Calu3 (cell line): ENCODE measurements at places on chromosomes 6 and 20.
A peak's percentile ranks its signal among the peaks of the same experiment; 100 is the strongest.

GRCh38 chr6:35047265-35048011 is 93.7 kb downstream of the TCP11 start:
- no peak for DNase-seq

DNA sequence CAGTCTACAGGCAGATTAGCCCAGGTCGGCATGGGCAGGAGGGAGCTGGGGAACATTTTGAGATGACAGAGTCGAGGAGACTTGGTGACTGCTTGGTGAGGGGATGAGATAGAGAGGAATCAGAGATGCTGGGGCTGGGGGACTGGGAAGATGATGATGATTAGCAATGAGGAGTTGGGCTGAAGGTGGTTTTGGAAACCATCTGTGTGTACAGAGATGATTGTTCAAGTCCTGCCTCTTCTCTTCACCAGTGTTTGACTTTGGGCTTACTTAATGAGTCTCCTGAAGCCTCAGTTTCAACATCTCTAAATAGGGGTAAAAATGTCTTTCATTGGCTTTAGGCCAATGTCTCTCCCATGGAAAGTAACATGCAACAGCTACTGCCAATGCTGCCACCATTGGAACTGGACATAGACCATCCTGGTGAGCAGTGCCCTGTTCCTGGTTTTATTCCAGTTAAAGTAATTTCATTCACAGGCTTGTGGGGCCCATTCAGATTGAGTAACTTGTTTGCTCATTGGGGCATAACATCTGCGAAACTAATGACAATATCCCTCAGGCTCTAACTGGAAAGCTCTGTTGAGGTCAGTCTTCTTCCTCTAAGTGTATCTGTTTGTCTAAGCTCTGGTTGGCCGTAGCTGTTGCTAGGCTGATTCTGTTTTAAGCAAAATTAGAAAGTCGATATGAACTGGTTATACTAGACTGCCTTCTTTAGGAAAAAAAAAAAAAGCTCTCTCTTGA is 99.1 kb downstream of the ARMC2 start:
- DNase-seq, result peak; percentile 19

DNA sequence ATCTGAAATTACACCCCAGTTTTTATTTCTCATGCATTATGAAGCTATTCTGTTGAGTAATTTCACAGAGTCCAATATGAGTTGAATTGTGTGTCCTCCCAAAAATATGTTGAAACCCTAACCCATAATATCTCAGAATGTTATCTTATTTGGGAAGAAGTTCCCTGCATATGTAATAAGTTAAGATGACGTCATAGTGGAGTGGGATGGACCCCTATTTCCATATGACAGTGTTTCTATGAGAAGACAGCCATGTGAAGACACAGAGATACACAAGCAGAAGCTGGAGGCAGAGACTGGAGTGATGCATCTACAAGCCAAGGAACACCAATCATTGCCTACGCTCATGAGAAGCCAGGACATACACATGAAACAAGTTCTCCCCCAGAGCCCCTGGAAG is 81.3 kb downstream of the RFPL4B start:
- no peak for DNase-seq

- no peak for DNase-seq
Observed at GRCh38 chr6:137877606-137878005, 10.5 kb downstream of the TNFAIP3 start.

DNA sequence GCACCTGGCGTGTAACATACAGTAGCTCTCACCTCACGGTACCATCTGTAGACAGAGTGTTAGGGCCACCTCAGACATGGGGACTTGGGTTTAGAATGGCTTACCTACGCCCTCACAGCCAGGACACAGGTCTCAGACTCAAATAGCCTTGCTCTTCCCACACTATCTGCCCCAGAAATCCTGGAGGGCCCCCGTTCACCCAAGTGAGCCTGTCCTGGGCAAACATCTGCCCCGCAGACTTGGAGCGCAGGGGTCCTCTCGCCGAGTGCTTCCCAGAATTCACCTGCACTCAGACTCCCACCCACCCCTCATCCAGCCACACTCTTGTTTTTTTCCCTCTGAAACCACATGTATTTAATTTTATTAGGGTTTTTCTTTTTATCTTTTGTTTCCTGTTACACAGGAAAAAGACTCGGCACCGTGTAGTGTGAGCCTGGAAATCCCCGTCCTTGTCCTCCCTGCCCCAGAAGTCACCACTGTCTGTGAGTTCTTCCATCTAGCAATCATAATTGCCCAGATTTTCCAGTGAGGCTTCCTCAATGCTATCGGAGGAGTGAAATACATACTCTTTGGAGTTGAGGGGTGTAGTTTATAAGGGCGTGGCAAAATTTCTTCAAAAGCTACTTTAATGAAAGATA is 17.1 kb upstream of the MAP1LC3A start:
- DNase-seq, result no peak

DNA sequence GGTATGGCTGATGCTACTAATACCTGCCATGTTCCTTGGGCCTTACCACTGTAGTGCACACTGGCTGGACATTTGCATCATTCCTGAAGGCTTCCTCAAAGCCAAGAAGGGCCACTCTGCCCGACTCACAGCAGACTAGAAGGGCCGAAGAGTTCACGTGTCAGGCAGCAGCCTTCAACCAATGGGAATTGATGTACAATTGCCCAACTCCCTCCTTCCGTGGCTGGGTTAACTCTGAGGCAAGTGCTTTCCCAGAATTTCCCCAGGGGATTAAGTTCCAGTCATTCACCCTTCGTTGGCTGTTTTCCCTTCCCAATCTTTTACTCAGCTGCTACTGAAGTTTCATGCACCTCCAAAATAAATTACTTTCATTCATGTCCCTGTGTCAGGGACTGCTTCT is 29.8 kb downstream of the PSMB9 start:
- DNase-seq, result no peak

GRCh38 chr6:158086504-158087223 is 81.4 kb downstream of the SERAC1 start:
- DNase-seq, result no peak
